ENCODE measurements at places on chromosomes 7 and 10.

GRCh38 chr10:3679950-3680629, 104.9 kb downstream of the KLF6 start:
- DNase-seq: no peak

DNA sequence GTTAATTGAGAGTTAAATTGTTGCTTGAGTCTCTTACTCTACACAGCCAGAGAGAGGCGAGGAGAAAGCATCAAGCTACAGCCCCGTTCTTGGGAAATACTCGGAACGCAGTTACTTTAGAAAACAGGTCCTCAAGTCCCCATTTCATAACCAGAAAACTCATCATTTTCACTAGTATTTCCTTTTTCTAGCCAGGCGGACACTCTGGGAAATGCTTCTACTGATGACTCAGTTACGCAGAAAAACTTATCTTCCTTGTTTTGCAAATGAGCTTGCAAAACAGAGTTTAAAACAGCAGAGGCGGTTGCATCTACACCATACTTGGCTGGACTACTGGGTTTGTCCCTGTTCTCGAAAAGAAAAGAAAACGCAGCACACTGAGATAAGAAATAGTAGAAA, 111.4 kb upstream of the FGFR2 start:
- DNase-seq: no peak

- no peak for DNase-seq
These were observed 19.2 kb upstream of the ATOH7 start for GRCh38 chr10:68251151-68251550.

- DNase-seq: no peak
These were observed 97.0 kb downstream of the LHPP start for GRCh38 chr10:124558339-124559321.

Measured in stimulated activated CD4-positive, alpha-beta T cell treated with anti-CD3 and anti-CD28 coated beads, Interleukin-4, amount 100 ng/mL, for 48 hours (primary cell).